ENCODE measurements at places on chromosomes 2 and 18. TPM values are rescaled to one million over a fixed set of nuclear protein-coding genes. Genes with fewer than 3 reads are reported as not detected.

MRPL19 gene
- polyA plus RNA-seq = 15.4 TPM

QPCT gene
- 0.06 TPM for polyA plus RNA-seq

LMAN2L gene
- polyA plus RNA-seq = 17.7 TPM

MYL1 gene
- polyA plus RNA-seq = not detected

ERLEC1 gene
- polyA plus RNA-seq = 61.7 TPM

CTAGE1 gene
- polyA plus RNA-seq = 0.03 TPM

VWA3B gene
- polyA plus RNA-seq = not detected

TMEM247 gene
- not detected for polyA plus RNA-seq

ATP6V1B1 gene
- polyA plus RNA-seq = 6.1 TPM

KIAA2012 gene
- polyA plus RNA-seq = 0.11 TPM

EFEMP1 gene
- polyA plus RNA-seq = 1,290 TPM

MBP gene
- polyA plus RNA-seq = 1.4 TPM

C2orf80 gene
- not detected for polyA plus RNA-seq
